ENCODE measurements at places on chromosomes 16 and 17.

- DNase-seq, result no peak
Measured at GRCh38 chr16:81586417-81586816, 141.8 kb downstream of the CMIP start.

DNA sequence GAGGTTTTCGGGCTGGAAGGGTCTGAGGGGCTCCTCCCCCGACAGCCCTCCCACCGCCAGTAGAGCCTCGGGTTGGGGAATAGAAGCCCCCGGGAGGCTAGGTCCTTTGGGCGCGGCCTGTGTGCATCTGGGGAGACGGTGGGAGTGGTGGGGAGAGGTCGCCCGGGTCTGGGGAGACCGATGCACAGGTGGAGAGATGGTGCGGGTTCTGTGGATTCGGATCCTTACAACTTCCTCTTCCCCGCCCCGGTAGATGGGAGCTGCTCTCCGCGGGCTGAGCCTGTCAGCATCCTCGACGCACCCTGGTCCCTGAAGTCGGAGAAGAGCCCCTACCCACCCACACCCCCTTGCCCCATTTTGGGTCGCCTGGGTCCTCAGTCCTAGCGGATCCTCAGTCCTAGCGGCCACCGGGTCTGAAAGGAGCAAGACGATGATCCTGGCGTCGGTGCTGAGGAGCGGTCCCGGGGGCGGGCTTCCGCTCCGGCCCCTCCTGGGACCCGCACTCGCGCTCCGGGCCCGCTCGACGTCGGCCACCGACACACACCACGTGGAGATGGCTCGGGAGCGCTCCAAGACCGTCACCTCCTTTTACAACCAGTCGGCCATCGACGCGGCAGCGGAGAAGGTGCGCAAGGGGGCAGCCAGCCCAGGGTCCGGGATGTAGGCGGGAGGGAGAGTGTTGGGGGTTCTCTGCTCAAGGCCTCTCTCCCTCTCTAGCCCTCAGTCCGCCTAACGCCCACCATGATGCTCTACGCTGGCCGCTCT is 790 bp downstream of the BCKDK start:
- no peak for DNase-seq

GRCh38 chr16:27238016-27238587 is 30.5 kb downstream of the NSMCE1 start:
- no peak for DNase-seq

GRCh38 chr16:25796239-25796638 is 104.5 kb downstream of the HS3ST4 start:
- no peak for DNase-seq

DNA sequence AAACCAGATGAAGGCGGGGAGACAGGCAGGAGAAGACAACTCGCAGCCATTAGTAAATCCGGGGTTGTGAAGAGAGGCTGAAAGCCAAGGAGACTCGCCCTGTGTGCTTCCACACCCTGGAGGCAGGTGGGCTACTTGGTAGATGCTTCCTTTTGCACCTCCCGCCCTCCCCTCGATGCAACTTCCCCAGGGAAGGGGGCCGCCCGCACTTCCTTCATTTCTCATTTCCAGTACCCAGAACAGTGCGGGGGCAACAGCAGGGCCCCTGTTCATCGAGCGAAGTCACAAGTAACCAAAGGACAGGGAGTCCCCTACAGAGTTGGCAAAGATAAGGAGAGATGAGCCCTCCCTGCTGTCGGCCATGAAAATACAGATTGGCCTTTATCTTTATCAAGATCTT is 25.0 kb downstream of the CCDC40 start:
- DNase-seq, result no peak

DNA sequence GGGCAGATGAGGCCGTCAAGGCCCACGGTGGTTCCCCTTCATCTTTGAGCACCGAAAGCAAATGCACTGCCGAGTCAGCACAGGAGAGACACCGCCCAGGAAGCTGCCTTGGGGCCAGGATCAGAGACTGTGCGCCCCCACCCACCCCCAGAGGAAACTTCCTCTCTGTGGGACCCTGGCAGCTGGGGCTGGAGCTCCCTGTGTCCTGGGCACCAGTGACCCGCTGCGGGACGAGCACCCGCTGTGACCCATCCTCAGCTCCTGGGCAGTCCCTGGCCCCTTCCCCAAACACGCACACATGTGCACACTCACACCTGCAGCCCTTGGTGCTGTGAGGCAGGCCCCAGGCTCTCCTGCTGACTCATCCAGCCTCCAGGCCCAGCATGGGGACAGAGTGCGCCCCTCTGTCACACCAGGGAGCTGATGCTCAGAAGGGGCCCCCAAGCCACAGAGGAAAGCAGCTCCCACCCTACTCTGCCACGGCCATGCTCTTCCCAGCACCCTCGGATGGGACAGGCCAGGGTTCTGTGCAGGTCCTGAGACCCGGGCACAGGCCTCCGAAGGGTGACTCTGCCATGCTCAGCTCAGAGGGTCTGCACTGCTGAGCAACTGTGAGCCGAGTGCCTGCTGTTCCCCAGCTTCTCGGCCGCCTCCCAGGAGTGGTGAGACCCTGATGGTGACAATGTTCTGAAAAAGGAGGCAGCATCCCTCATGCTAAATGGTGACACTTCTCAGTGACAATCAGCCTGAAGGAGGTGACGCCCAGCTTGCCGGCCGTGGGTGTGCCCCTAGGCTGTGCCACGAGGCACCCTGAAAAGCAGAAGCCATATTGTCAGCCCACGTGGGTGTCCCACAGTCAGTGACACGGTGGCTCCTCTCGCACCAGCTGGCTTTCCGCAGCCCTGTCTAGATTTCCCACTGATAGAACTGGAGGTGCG is 3.6 kb downstream of the PIEZO1 start:
- no peak for DNase-seq

Measured in NCI-H1694 treated with DMSO at 0.1 percent for 48 hours (cell line).